ENCODE measurements at places on chromosomes 1 and 21.

- peak; percentile 46 for DNase-seq
These were observed 111.3 kb downstream of the TGFB2 start for GRCh38 chr1:218456444-218456843.

- peak; percentile 78 for DNase-seq
These were observed 140.2 kb upstream of the HOOK1 start for GRCh38 chr1:59674595-59674994.

DNA sequence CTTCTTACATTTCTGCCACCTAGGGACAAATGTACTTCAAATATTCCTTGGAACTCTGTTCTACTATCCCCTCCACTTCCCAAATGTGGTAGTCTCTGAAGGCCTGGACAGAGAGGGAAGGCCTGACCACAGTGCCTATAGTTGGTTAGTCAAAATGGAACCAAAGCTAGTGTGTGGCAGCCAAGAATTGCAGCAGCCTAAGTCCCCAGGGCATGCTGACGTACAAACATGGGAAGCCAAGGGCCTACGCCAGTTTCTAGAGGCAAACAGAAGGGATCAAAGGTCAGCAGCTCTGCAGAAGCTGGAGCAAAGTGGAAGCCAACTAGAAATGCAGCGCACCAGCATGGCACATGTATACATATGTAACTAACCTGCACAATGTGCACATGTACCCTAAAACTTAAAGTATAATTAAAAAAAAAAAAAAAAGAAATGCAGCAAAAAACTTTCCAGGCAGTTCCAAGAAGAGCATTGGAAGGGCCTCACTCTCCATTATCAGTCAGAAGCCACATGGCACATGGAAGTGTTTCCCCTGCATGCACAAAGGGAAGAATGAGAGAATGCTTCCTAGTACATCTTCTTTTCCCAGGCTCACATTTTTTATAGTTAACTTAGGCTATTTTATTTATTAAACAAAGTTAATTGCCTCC, 39.4 kb upstream of the GADD45A start:
- DNase-seq: no peak

DNA sequence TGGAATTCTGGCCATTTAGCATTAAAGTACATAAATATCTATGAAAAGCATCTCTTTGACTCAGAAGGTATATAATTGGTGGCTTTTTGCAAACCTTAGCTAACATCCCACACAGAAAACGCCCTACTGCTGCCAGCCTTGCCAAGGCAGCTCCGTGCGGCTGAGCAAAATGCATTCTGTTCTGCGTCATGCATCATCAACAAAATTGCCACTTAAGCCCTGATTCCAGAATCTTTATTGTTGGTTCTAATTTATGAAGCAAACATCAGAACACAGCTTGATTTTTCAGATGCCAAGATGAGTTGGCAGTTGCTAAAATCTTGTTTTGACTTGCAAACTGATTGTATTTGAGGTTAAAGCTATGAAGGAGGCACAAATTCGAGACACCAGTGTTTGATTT, 314.9 kb upstream of the DEPDC1 start:
- no peak for DNase-seq

- DNase-seq: peak; percentile 34
These were observed 23.7 kb downstream of the RNU5D-1 start for GRCh38 chr1:44707112-44707881.

DNA sequence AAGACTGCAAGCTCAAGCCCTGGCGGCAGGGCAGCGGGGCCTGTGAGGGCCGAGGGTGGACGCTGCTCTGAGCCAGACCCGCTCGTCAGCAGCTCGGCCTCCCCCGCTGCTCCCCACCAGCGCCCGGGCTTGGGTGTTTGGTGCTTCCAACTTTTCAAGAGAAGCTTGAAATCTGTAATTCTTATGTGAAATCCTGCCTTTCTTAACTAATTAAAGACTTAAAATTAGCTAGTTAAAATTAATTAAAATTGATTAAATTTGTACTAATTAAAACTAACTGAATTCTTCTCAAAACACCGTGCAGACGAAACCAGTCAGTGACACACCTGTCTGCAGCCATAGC, 14.0 kb upstream of the SLC19A1 start:
- no peak for DNase-seq

DNA sequence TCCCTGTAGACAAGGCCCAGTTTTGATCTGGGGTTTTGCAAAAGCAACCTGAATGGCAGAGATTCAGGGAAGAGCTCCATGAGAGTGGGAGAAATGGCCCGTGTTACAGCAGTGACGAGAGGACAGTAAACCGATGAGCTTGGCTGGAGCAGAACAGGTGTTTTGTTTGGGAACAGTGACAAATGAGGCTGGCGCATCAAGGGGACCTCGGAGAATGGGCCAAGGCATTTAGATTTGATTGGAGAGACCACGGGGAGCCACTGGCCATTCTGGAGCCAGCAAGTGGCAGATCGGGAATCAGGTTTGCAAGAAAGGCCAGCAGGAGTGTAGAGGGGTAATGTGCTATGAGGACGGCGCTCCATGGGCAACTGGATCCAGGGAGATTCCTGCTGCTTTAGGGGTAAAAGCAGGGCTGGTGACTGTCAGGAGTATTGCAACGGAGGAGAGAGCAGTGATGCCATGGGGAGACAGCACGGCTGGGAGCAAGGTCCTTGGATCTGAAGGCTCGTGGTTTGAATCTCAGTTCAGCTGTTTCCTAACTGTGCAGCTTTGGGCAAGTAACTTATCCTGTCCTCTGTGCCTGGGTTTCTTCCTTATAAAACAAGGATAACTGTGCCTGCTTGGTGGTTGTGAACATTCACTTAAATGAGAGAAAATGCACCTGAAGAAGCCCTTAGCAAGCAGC, 9.9 kb upstream of the KLHDC7A start:
- DNase-seq: no peak

GRCh38 chr1:27960762-27961645, 1.2 kb downstream of the XKR8 start:
- peak; percentile 22 for DNase-seq

DNA sequence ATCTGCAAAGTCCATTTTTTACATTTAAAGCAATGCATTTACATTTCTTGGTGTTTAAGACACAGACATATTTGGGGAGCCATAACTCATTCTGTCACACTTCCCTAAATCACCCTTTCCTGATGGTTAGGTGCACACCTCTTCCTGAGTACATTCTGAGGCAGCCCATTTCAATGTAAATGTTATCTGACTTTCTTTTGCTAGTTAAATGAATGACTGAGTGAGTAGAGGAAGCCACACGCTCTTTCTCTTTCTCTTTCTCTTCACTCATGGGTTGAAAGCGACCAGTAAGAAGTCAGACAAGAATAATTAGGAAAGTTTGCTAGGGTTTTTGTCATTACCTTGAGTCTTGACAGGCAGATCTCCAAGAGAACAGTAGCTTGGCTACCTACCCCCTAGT, 143.1 kb downstream of the S1PR1 start:
- DNase-seq: no peak

- DNase-seq: peak; percentile 10
These were observed 558 bp upstream of the BTG3 start for GRCh38 chr21:17613242-17613676.

- DNase-seq: peak; percentile 35
These were observed 567.6 kb downstream of the MRPL39 start for GRCh38 chr21:25039461-25040380.

DNA sequence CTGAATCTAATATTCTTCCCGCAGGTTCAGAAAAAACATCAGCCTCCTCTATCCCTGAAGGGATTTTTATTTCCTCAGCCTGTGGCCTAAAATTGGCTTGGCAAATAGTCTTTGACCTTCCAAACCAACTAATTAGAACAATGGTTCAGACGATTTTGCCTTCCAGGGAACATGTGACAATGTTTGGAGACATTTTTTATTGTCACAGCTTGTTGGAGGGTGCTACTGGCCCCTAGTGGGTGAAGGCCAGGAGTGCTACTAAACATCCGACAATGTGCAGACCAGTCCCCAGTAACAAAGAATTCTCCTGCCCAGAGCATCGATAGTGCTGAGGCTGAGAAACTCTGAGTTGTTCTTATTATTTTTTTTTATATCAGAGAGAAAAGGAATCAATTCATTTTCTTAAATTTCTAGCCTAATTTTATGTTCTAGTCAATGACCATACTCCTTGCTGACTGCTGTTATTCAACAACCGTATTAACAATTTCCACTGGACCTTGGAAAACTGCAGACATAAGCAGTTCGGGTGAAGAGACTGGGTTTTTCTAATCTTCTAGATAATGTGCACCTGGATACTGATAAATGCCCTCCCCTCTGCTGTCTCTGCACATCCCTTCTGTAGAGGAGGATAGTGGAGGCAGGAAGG, 280.7 kb downstream of the LMX1A start:
- peak; percentile 2 for DNase-seq

GRCh38 chr1:212037900-212038299, 2.4 kb downstream of the DTL start:
- no peak for DNase-seq

- DNase-seq: no peak
These were observed 294.4 kb upstream of the NR5A2 start for GRCh38 chr1:199733125-199733524.

- DNase-seq: no peak
These were observed 184.7 kb downstream of the TOMM20 start for GRCh38 chr1:234943836-234944402.

- no peak for DNase-seq
These were observed 492.8 kb downstream of the CAMTA1 start for GRCh38 chr1:7278045-7278444.

DNA sequence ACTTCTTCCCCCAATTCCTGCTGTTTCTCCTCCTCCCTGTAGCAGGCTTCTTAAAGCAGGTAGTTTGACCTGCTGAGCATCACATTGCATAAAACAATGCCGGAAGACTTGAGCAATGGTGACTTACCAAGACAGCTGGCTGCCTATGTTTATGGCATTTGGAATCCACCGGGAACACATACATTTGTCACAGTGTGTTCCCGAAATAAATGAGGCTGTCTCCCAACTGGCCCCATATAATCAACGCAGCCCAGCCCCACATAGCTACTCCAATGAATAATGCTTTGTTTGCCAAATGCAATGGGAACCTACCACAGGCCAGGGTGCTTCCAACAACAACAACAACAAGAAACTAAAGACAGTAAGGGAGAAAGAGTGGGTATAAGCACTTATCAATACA, 186.1 kb upstream of the MAP1LC3C start:
- no peak for DNase-seq

DNA sequence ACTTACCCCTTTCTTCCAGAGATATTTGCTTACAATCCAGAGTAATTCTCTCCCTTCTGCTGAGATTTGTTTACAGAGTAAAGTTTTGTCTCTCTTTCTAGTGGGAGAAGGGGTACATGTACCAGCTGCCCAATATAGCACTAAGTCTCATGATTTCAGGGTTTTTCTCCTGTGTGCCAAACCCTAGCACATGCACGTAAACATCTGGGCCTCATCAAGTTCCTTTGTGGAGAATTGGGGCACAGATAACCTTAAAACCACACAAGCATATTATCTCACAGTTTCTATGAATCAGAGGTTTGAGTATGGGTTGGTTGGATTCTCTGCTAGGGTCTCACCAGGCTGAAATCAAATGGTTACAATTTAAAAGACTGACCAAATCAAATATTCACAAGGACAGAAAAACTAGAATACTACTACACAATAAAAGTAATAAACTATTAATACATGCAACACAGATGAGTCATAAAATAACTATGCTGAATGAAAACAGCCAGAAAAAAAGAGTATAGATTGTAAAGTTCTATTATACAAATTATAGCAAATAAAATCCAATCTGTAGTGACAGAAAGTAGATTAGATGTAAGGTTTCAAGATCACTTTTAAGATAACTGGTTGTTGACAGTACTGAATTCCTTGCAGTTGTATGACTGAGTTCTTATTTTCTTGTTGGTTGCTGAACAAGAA, 347.4 kb upstream of the PTBP2 start:
- no peak for DNase-seq

DNA sequence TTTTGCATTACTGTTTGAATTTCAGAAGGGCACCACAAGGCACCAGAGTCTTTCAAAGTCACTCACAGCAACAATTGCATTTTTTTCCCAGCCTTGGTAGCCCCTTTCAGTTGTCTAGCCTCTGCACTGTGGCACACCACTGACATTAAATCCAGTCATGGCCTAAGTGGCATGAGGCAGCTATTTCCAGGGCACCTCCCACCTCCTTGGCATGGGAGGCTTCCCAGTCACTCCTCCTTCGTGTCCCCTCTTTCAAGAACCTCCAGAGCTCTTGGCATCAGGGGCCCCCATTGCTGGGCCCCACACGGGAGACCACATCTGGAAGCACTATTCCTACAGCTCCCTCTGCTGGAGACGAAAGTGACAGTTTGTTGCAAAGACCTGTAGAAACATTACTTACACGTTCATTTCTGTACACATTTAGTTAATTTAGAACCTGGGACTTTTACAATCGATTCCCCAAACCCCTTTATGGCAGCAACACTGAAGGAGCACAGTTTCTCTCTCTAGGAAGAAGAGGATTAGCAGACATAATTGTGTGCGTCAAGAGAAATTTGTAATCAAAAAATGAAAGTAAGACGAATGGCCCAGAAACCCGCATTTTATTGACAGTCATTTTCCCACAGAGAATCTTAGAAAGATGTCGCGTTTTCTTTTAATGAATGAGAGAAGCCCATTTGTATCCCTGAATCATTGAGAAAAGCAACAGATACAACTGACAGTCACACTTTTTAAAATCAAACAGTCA, 5.7 kb upstream of the CHD5 start:
- peak; percentile 61 for DNase-seq

GRCh38 chr1:11184973-11185372, 4.2 kb upstream of the ANGPTL7 start:
- DNase-seq: no peak

DNA sequence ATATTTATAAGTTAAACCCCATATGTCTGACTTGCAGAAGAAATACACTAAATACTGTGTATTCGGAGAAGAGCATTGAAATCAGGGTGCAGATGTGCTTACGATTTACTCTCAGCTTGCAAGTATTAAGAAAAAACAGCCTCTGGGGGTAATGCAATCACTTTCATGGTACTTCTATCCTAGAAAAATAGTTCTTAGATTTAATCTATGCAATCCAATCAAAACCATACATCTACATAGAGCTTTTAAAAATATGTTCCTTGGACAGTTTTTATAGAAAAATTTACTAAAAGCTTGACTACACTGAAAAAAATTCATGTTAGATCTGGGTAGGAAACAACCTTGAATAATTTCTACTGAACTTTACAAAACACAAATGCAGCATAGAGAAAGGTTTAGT, 890.3 kb upstream of the ADGRL2 start:
- DNase-seq: no peak

GRCh38 chr1:101059945-101060542, 34.5 kb upstream of the DPH5 start:
- DNase-seq: no peak

DNA sequence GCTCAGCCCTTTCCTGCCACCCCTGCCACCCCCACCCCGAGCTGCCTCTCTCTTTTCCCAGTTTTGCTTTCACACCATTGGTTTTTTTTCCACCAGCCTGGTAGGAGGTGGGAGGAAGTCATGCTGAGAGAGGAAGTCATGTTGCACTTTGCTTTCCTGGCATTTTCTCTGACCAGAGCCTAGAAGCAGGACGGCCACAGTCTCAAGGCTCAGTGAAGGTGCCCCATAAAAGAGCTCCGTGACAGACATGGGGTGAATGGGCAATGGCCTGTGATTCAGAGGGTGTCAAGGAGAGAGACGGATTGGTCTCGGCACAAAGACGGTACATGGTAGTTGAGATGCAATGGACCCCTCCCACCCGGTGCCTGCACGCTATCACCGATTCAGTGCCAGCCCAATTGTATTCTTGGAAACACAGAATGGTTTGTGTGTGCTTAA, 42.1 kb upstream of the DMRTB1 start:
- DNase-seq: peak; percentile 69

- no peak for DNase-seq
These were observed 14.8 kb downstream of the MFSD2A start for GRCh38 chr1:39969531-39970270.

Measured in suppressor macrophage treated with lipopolysaccharide for 1 hour (primary cell).